ENCODE measurements at places on chromosomes 12 and 14.

GRCh38 chr14:32259368-32260013, 56.4 kb upstream of the RNU6-8 start:
- DNase-seq = no peak

- no peak for DNase-seq
Measured at GRCh38 chr12:5881666-5882065, 63.4 kb downstream of the ANO2 start.

- no peak for DNase-seq
Measured at GRCh38 chr12:1469070-1469469, 125.3 kb downstream of the FBXL14 start.

- no peak for DNase-seq
Measured at GRCh38 chr12:45468751-45469615, 253.1 kb downstream of the ANO6 start.

GRCh38 chr14:99468836-99469592, 11.6 kb downstream of the SETD3 start:
- no peak for DNase-seq

GRCh38 chr12:106136263-106136662, 2.5 kb downstream of the NUAK1 start:
- DNase-seq = peak; percentile 15

DNA sequence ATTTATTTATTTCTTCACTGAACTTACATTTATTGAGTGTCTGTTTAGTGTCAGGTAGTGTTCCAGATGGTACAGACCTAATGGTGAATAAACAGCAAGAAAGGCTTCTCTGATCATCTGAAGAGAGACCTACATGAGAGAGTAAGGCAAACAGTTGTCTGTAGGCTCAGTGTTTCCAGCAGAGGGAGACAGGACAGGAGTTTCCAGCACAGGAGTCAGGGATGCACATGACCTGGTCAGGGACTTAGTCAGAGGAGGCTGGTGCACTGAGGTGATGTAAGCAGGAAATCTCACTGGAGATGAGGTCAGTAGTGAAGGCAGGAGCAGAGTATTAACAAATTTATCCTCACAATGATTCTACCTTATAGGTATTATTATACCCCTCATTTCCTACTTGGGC, 233.2 kb downstream of the MDGA2 start:
- DNase-seq = no peak

DNA sequence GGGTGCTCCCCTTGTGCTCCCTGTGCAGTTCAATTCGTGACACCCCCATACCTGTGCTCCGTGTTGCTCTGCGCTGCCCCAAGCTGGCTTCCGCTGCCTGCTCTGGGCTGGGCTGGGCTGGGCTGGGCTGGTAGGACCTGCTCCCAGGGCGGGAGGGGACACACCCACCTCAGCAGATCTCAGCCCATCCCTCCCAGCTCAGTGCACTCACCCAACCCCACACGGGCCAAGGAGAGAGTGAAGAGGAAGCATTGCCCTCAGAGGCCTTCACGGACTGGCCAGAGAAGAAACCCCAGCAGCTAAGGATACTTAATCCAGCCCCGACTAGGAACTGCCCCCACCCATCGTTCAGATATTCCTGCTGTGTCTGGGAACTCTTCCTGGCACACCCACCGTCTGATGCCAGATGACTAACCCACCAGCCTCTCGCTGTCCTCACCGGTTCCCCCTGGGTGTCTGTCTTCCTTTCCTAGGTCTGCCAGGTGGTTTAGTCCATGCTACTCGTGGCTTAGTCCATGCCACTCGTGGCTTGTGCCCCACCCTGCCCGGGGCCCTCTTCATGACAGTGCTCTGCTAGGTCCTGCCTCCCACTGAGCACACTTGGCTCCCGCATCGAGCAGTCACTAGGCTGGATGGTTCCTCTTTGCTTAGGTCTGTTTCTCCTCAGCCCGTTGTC, at the start of gene LPAR5:
LPAR5 (minus strand) TSS at position 104 of the 676 bp plus-strand sequence. CDS start 14,711 bp downstream, outside the sequence.
- no peak for DNase-seq
